Mesenteric fat pad (tissue), 1 donor: ENCODE measurements at places on chromosomes 5 and 9. TPM values are rescaled to one million over a fixed set of nuclear protein-coding genes. Genes with fewer than 3 reads are reported as not detected.

DNA sequence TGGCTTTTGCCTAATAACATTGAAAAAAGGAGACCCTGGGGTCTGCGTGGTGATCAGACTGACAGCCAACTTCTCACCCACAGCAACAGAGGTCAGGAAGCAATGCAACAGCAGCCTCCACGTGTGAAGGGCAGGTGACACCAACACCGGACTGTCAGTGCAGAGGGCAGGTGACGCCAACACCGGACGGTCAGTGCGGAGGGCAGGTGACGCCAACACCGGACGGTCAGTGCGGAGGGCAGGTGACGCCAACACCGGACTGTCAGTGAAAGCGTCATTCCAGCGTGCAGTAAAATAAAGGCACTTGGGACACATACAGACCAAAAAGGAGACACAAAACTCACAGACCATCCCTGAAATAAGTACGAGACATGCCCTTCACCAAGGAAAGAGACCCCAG lies 37.2 kb upstream of the CEP72 start:
- DNase-seq = peak; percentile 60

OTULINL gene
- 16.7 TPM for total RNA-seq

MSANTD3 gene
- 22.7 TPM for total RNA-seq

DNA sequence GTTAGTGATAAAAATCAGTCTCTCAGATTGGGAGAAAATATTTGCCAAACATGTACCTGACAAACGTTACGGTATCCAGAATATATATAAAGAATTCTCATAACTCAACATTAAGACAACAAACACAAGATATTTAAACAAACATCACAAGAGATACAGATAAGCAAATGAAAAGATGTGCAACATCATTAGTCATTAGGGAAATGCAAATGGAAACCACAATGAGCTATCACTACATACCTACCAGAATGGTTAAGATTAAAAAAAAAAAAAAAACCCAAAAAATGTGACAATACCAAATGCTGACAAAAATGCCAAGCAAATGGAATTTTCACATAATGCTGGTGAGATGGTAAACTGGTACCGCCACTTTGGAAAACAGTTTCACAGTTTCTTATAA lies 15.4 kb downstream of the CERT1 start:
- no peak for DNase-seq

CCNO gene
- total RNA-seq = not detected
